ENCODE measurements at places on chromosomes 1 and 21. TPM values are rescaled to one million over a fixed set of nuclear protein-coding genes. Genes with fewer than 3 reads are reported as not detected.

KIF14 gene
- 8.2 TPM for total RNA-seq

CFHR2 gene
- not detected for total RNA-seq

OR2L5 gene
- total RNA-seq = not detected

MAP3K21 gene
- total RNA-seq = 9.2 TPM

SAMSN1 gene
- not detected for total RNA-seq

DMRTA2 gene
- total RNA-seq = 0.10 TPM

SETSIP gene
- not detected for total RNA-seq

OR10Z1 gene
- not detected for total RNA-seq

AMY2B gene
- 0.41 TPM for total RNA-seq

NTNG1 gene
- total RNA-seq = not detected

TMPRSS15 gene
- total RNA-seq = not detected

NUP210L gene
- total RNA-seq = not detected

PIGR gene
- total RNA-seq = not detected

GBP7 gene
- not detected for total RNA-seq

DNASE2B gene
- total RNA-seq = not detected

CFHR1 gene
- not detected for total RNA-seq

SELE gene
- not detected for total RNA-seq

LAMC1 gene
- 104 TPM for total RNA-seq

NDUFS2 gene
- total RNA-seq = 78.6 TPM

ALDH9A1 gene
- total RNA-seq = 39.7 TPM

PLEKHG5 gene
- total RNA-seq = 3.5 TPM

PPIAL4G gene
- total RNA-seq = not detected

SLAMF7 gene
- 1.0 TPM for total RNA-seq

CELA2A gene
- total RNA-seq = not detected

JTB gene
- 103 TPM for total RNA-seq

SRSF11 gene
- 68.4 TPM for total RNA-seq

C1orf115 gene
- 5.9 TPM for total RNA-seq

CD84 gene
- total RNA-seq = not detected

STIL gene
- total RNA-seq = 8.6 TPM

DMBX1 gene
- 0.49 TPM for total RNA-seq

THEM5 gene
- total RNA-seq = 0.06 TPM

IFI44L gene
- total RNA-seq = 0.28 TPM

TTC39A gene
- 2.9 TPM for total RNA-seq

HES3 gene
- not detected for total RNA-seq

ANGPTL7 gene
- total RNA-seq = not detected

SPATA21 gene
- 0.03 TPM for total RNA-seq

COL8A2 gene
- total RNA-seq = 0.10 TPM

PADI6 gene
- not detected for total RNA-seq

DPT gene
- total RNA-seq = not detected

SYT11 gene
- total RNA-seq = 1.2 TPM

TCP10L gene
- 0.80 TPM for total RNA-seq

EPHA10 gene
- 0.95 TPM for total RNA-seq

SPRR4 gene
- total RNA-seq = not detected

ARTN gene
- 0.33 TPM for total RNA-seq

AMIGO1 gene
- total RNA-seq = 1.3 TPM

CNIH3 gene
- 0.69 TPM for total RNA-seq

KCNE1 gene
- total RNA-seq = not detected

FCRL3 gene
- total RNA-seq = not detected

Measured in A549 treated with AZD2906 at 1 μM for 4 hours (cell line).